ENCODE measurements at places on chromosomes 7 and 10.

DNA sequence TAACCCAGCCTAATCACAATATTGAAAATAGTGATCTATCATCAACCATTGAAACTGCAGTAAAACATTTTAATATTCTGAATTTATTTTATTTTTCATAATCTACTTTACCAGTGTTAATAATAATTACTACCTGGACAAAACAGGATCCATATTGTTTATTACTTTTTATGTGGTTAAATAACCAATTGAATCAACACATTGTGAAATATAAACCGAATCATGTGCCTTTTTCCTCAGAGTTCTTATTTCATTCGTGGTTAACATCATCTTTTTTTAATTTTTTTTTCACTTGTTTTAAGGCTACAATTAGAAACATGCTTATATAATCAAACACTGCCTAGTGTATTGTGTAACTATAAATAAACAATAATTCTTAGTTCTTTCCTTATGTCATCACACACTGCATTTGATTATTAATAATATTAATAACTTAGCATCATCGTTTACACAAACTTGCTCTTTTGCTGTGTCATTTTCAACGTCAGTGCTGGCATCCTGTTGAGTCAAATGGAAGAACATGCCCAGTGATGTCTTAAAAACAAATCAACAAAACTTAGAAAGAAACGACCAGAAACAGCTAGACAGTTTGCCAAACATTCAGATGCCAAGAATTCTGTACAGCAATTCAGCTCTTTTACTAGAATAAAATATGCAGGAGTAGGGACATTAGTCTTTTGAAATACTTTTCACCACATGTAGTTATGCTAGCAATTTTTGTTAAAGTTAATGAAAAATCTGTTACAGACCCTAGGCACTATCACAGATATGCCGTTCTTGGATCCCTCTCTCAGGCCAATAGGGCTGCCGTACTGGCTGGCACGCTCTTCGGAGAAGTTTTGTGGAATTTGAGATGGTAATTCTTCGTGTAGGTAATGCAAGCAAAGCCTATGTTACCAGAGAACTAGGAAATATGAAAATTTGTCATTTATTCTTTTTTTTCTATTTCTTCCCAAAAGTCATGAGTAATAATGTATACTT lies 330.4 kb upstream of the SEMA3A start:
- DNase-seq: no peak

DNA sequence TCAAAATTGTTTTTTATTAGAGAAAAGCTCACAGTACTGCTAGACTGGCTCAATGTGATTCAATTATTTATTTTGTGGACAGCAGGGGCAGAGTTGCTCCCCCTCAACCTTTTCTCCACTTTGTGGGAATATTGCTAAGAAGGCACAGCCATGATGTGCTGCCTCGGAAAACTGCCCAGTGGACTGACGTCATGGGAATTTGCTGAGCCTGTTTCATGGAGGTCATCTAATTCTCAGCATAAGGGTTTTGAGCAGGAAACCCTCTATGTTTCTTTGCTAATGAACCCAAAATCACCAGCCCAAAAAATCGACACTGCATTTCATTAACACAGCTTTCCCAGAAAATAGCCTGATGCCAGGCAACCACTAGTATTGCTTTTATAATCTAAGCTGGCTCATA lies 228.8 kb upstream of the FAM3C start:
- no peak for DNase-seq

DNA sequence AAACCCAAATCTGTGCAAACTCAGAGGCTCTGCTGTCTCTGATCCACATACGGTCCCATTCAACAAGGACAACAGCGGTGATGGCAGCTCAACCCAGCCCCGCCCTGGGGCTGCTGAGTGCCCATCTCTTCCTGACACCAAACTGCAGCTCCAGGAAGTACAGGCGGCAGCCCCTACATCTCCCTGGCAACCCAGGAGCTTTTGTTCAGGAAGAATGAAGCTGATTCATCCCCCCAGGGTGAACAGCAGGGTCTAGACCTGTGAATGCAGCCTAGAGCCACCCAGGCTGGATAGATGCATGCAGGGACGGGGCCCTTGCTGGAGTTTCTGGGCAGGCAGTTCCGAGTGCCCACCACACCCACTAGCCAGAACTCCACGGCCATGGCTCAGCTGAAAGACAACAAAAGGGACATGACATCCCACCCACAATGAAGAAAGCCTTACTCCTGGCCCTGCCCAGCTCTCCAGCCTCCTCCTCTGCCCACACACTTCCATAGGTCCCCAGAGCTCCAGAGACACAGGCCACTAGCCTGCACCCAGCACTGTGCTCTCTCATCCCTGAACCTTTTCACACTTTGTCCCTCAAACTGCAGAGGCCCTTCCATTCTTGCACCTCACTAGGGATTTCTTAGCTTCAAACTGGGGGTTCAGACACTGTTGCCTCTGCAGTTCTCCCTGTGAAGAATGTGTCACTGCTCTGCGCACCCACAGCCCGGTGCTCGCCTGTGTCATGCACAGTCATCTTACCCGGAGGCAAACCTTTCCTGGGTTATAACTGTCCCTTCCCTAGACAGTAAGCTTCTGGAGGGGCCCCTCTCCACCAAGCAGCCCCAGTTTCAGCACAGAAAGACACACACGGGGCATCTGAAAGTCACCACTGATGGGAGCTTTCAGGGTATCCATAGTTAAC lies 99.1 kb downstream of the GRID1 start:
- no peak for DNase-seq

DNA sequence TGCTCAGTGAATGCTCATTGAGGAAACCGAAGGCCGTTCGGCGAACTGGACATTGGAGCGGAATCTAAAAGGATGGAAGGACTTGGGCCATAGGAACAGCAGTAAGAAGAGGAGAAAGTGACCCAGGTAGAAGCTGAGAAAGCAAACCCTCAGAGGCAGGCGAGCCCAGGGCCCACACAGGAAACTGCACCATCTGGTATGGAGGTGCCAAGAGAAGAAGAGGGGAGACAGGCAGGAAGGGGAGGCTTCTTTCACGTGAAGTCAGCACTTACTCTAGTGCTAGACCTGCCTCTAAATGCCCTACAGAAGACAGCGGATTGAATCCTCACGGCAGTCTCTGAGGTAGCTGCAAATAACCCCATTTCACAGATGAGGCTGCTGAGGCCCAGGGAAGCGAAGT lies 10.2 kb upstream of the CRHR2 start:
- DNase-seq: no peak

GRCh38 chr7:8433477-8434289 lies at the start of gene NXPH1:
TSS of gene NXPH1 (plus strand) at chr7:8433609.
- DNase-seq: peak; percentile 28

GRCh38 chr7:103772171-103772773 lies 217.2 kb downstream of the RELN start:
- no peak for DNase-seq

GRCh38 chr10:77726301-77726700 lies 88.7 kb upstream of the KCNMA1 start:
- no peak for DNase-seq

- DNase-seq: no peak
Measured at GRCh38 chr10:114773197-114773532, 48.4 kb upstream of the FHIP2A start.

- no peak for DNase-seq
Measured at GRCh38 chr10:8588135-8588534, 533.6 kb downstream of the GATA3 start.

GRCh38 chr10:73873838-73874215 lies 528 bp downstream of the CAMK2G start:
- peak; percentile 51 for DNase-seq

- DNase-seq: peak; percentile 83
Measured at GRCh38 chr10:109912335-109913281, 10.7 kb downstream of the XPNPEP1 start.

GRCh38 chr7:96723622-96724021 lies 14.0 kb upstream of the SEM1 start:
- no peak for DNase-seq

GRCh38 chr10:69278446-69278963 lies at the start of gene HK1:
TSS of gene HK1 (plus strand) at chr10:69278496.
- no peak for DNase-seq

- no peak for DNase-seq
Measured at GRCh38 chr10:21494191-21495001, 31.1 kb downstream of the SKIDA1 start.

DNA sequence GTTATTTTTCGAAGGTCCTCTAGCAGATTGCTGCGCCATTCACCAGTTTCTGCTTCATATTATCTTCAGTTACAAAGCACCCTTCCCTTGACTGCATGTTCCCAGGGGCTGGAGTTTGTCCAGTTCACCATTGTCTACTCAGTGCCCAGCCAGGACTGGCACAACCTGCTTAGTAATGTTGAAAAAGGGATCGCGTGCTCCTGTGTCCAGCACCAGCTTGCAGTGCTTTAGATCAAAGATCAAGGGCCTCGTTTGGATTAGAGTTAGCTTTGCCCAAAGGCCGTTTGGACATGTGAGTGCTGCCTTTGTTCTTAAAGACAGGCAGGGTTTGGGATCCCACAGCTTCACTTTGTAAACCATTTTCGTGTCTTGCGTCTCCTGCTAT lies 867 bp downstream of the ATP6V0E2 start:
- no peak for DNase-seq

GRCh38 chr7:79241288-79242060 lies 212.0 kb downstream of the MAGI2 start:
- DNase-seq: no peak

DNA sequence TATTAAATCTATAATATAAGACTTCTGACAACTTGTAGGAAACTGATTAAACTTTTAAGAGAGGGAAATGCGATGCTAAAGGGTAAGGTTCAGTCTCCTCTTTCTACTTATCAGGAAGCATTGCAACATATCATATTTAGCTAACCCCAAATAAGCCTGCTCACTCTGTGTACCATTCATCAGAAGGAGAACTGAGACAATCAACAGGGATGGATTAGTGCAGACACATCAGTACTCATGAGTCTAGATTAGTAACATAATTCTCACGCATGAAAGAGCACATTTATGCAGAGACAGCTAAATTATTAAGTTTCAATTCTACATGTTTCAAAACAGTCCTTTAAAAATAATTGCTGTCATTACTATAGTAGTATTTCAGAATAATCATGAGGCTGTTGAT lies 354.2 kb upstream of the ZWINT start:
- no peak for DNase-seq

- DNase-seq: no peak
Measured at GRCh38 chr7:116024826-116025809, 5.4 kb downstream of the TFEC start.

DNA sequence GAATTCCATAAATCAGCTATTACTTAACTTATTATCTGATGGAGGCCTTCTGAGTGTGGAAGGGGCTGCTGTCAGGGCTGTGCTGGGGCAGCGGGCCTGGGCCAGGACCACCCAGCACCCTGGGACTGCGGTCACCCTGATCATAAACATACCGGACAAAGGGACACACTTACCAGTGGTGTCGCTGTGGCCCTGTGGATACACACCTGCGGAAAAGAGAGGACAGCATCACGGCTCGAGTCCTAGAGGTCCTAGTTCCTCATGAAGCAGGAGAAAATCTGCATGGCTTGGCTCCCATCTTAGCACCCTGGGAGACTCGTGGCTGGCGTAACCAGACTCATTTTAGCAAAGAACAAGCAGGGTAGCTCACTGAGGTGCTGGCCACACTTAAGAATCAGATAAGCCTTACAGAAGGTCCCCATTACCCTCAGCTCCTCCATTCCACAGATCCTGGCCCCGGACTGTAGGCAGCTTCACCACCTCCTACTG lies 17.7 kb downstream of the IL15RA start:
- DNase-seq: no peak

DNA sequence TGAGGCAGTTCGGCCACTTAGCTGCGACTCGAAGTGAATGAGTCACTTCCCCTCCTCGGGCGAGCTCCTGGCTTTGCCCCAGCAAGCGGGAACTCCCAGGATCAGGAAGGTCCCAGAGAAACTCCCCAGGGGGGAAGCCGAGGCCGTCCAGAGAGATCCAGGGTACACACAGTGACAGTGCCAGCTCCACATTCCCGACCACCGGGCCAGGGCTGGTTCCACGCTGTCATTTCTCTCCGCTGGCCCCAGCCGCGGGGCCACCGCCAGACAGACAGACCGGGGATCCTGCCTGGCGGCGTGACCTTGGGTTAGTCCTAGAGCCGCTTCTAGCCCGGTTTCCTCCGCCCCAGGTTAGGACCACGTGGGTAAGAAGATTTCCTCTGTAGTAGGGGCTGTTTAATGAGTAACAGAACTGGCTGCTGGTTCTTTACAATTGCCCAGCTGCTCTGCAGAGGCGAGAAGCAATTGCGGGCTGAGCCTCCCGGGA lies 463 bp upstream of the UPP1 start:
- peak; percentile 80 for DNase-seq

DNA sequence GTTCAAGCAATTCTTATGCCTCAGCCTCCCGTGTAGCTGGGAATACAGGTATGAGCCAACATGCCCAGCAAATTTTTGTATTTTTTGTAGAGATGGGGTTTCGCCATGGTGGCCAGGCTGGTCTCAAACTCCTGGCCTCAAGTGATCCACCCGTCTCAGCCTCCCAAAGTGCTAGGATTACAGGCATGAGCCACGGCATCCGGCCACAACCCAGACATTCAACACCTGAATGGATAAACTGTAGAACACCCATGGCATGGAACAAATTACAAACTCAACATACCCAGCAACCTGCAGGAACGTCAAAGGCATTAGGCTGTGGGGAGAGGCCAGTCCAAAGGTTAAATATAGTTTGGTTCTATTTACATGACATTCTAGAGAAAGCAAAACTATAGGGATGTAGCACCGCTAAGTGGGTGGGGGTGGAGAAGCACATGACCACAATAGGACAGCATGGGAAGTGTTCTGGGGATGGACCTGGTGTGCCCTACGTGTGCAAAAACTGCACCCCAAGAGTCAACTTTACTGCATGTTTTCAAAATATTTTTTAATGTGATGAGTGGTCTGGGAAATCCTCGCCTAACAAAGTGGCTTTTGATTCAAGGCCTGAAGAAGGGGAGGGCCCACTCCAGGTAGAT lies 6.5 kb upstream of the PGAM2 start:
- no peak for DNase-seq

- no peak for DNase-seq
Measured at GRCh38 chr10:123991611-123992570, 100.3 kb upstream of the CPXM2 start.

DNA sequence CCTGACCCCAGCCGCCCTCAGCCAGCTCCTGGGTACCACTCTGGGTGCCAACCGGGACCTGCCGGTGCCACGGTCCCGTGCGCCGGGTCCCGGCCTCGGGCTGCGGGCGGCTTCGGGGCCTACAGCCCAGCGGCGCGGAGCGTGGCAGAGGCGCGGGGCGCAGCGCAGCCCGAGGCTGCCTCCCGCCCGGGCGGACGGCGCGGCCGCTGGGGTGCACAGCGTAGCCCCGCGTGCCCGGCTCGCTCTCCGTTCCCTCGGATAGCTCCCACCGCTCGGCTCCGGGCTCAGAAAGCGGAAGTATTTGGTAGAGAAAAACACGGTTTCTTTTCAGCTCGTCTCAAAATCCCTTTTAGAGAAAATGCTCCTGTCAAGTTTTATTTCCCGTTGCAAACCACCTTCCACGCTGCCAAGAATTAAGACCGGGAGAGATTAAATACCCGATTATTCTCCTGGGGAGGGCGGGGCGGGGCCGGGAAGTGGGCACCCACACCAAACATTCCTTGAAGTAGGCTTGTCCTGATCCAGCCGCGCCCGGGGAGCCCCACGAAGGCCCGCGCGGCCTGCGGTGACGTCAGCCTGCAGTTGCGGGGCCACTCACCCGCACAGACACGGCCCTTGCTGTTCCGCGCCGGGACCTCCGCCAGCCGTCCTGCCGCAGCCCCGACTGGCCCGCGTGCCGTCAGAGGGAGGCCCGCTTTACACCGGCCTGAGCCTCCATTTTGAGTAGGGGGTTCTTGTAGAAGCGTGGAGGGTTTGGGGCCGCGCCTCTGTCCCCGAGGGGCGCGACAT lies 7.2 kb downstream of the HOXA13 start:
- DNase-seq: peak; percentile 62
